ENCODE measurements at places on chromosomes 2 and 18.
A peak's percentile ranks its signal among the peaks of the same experiment; 100 is the strongest.

DNA sequence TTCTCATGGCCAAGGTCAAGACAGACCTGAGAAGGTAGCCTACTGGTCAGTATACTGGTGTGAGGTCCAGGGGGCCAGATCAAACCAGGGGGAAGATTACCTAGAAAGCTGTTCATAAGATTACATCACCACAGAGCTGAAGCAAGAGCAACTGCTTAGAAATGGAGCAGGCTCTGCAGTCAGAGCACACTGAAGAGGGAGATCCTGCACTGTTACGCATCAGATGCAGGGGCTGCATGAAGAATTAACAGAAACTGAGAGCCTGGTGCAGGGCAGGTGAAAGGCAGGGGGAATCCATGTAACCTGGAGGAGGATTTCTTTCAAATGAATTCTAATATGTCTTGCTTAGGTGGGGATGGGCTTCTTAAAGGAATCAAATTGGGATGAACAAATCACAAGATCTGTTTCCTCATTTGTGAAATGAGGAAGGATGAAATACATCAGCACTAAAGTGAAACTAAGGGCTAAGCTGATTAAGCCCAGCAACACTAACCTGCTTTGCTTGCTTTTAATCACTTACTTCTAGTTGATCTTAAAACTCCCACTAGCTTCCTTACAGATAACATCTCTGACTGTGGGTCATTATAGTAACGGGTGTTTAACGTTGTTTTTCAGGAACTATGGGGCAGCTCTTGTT is 74.3 kb upstream of the ADAM23 start:
- DNase-seq = peak; percentile 32

DNA sequence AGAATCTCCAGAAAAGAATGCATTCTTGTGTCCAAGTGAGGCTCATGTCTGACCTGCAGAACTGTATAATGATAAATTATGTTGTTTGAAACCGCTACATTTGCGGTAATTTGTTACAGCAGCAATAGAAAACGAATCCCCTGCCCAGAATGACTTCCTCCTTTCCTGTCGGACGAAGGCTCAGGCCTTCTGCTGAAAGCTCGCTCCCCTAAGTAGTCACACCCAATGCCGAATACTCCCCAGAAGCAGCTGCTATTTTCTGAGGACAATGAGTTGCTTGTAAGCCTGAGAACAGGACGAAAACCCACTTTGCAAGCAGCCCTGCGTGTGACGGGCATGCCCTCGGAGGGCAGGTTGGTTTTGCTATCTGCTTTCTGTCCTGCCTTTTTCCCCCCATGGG is 27.7 kb upstream of the PTPN4 start:
- no peak for DNase-seq

- no peak for DNase-seq
Observed at GRCh38 chr2:63827749-63828148, 13.9 kb upstream of the UGP2 start.

GRCh38 chr18:58288921-58289797 is 245.1 kb downstream of the NEDD4L start:
- peak; percentile 51 for DNase-seq

GRCh38 chr2:43269706-43270105 is 43.3 kb upstream of the ZFP36L2 start:
- DNase-seq = no peak

DNA sequence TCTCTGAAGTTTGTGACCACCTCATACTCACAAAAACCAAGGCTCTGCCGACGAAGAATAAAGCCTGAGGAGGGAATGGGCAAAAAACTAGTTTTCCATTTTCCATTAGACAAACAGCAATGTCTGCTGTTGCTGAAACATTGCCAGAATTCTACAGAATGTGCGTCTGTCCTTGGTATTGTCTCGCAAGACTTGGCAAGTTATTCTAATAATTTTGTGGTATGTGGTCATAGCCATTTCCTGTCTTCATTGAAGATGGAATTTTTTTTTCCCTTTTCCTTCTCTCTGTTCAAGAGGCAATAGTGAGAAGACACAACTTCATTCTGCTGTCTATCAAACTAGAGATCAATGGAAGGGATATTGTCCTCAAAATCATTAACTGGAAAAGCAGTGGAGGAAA is 296.1 kb downstream of the RND3 start:
- DNase-seq = no peak
